GM12892 (cell line): ENCODE measurements at places on chromosomes 6 and 20.

DNA sequence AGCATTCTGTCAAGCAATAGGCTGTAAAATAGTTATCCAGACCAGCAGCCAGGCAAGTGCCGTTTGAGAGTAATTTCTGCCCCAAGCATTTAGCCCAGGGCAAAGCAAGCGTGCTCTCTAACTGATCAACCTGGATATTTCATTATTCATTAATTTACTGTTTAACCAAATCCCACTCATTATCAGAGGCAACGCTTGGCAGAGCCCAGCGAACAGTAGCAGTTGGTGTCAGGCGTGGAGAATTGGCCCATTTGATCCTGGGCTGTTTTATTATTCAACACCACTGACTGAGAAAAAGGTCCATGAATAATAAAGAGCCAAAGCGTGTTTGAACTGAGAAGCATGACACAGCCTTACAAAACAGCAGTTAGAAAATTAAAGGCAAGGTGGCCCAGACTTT, 35.3 kb downstream of the TFAP2B start:
- DNase-seq, result no peak

GRCh38 chr20:59405226-59406200, 105.1 kb downstream of the EDN3 start:
- no peak for DNase-seq

DNA sequence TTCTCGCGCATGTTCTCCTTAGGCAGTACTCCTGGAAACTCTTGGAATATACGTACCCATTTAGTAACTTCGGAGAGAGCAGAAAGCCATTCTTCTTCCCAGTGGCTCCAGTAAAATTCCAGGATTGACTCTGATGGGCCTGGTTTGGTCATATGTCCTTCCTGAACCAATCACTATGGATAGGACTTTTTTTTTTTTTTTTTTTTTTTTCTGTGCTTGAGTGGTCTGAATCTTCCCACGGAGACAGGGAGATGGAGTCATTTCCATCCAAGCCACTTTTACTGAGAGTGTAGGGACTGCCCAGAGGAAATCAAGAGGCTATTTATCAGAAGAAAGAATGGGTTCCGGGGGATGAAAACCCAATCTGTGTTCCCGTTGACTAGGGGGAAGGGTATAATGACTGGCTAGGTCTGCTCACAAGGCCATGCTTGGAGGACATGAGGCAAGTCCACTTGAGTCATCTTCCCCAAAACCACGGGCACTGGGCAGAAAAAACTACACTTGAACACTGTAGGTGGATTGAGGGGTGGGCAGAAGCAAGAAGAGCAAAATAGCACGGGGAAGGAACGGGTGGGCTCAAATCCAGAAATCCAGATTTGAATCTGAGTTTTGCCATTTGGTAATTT, 35.4 kb upstream of the MRPS18A start:
- DNase-seq, result no peak

DNA sequence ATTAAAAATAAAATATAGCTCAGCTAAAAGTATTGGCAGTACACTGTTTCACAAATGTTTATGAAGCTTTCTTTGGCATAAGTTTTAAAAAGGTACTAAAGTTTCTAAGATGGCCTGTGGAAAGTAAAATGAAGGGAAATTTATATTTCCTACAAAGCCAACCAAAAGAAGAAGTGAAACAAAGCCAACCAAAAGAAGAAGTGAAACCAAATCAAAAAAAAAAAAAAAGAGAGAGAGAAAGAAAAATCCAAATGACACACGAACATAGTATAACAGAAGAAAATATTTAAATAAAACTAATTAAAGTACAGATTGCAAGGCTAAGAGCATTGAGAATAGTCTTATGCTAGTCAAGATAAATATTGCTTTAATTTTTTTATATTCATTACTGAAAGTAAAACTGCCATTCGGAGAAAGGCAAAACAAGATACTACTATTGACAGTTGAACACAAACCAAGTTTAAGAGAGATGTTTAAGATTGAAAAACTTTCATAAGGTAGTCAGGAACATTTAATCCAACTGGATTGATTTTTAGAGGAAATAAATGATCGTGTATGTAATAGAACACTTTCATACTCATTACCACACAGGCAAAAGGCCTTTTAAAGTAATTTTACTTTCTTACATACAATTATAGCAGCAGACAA, 12.8 kb upstream of the KHDRBS2 start:
- DNase-seq, result no peak

DNA sequence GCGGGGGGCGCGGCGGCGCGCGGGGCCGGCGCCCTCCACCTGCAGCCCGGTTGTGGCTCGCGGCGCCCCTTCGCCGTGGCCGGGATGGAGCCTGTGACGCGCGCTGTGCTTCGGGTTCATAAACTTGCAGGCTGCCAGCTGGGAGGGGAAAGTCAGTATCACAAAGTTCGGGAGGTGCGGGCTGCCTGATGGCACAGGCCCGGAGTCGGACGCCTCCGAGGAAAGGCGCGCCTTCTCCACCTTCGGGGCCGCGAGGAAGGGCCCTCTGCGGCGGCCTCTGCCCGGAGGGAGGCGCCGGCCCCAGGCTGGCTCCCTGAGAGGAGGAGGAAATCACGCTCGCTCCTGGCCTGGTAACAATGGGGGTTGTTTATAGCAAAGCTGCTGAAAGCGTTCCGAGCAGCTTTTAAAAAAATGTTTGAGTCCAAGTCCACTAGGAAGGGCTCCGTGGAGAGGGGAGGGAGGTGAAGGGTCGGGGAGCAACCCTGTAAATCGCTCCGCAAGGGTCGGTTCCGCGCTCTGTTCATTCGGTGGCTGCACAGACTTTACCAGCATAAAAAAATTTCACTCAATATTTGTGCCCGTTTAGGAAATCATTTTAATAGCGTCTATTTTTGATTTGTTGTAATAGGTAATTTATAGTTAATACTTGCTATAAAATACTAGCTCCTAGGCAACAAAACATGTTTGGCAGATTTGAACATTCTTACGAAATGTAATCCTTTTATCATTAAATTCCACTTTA, 1.0 kb downstream of the AFDN start:
- DNase-seq, result peak; percentile 38

- DNase-seq, result no peak
Observed at GRCh38 chr6:164897523-164898235, 411.7 kb downstream of the C6orf118 start.

DNA sequence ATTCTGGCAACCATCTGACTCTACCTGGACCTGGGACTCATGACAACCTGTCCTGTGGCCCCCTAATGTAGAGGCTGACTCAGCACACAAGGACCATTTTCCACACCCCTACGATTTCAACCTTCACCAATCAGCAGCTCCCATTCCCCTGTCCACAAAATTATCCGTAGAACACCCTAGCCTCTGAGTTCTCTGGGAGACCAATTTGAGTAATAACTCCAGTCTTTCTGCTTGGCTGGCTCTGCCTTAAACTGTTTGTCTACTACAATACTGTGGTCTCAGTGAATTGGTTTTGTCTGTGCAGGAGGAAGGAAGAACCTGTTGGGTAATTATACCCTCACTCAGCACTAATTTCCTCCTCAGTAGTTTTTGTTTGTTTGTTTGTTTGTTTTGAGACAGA, 99.3 kb upstream of the MRPS10 start:
- DNase-seq, result no peak

DNA sequence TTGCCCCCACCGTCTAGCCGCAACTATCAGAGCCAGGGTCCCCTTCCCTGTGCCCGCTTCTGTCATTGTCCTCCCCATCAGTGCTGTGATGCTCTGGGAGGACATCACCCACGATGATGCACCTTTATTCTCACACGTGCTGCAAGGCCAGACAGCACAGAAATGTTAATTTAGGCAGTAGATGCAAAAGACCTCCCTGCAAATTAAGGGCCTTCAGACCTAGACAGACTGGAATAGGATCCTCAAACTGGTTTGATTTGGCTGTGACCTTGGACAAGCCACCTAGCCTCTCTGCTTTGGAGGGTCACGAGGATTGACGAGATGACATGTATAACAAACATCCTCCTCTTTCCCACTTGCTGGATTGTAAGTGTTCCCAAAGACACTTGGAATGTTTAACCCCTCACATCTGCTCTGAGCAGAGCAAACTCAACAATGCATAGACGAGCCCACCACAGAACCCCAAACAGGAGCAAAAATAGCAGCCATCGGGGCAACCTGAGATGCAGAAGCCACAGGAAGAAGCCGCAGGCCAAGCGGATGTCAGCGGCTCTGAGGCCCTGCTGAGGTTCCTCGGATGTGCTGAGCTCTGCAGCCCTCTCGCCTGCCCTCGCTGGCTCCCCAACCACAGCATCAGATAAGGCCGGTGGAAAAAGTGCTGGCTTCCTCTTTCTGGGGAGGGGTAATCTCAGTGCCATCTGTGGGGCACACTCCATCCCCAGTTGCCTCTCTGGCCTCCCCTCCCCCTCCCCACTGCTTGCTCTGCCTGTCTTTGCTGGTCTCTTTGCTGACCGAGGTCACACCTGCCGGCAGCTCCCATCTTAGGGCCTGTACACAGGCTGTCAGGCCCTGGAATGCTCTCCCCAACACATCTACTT, 35.3 kb downstream of the TOX2 start:
- peak; percentile 61 for DNase-seq

DNA sequence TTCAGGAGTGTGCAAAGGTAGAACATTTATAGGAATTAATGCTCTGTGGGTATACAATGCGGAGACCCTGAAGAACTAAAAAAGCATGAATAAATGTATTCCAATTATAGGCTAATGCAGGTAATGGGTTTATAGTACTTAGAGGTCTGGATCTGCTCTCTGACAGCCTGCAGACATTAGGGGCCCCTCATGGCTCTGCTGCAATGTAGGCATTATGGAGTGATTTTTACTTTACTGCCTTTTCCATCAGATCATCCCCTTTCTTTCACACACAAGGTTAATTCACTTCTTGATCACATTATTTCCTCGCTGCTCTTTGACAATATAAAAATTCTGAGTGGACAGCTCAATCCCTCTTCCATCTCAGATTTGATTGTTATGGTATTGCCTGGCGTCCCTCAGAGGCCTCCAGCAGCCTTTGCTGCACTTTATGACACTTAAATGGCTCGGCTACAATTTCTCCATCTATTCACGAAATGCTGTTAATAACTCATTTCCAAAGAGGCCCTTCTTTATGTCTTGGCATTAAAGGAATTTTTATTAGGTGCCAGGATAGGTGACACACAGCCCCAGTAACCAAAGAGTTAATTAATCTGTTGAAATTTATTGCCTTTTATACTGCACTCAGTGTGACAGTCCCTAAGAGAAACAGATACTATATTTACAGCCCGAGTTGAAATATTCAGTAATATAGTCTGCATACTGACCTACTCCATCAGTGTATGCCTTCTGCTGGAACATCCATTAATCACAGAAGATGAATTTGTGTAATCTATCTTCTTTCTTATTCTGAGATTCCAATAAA, 33.4 kb upstream of the SLC35B3 start:
- no peak for DNase-seq

DNA sequence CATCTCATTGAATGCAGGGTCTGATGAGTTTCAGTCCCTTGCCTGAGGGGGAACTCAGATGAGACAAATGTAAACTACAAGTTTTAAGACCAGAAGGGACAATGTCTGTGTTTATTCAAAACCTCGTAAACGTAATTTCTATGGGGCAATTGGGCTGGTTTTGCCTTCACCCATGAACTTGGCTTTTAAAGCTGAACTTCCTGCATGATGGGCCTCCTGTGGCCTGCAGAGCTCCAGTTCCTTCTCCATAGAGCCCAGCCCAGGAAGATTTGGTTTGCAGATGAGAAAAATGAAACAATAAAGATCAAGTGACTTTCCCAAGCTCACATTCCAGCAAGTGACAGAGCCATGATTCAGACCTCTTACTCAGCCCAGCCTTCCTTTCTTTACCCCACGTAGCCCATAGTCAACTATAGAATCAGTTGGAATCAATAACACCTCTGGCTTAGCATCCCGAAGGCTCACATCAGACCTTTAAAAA, 612.3 kb downstream of the UTRN start:
- DNase-seq, result no peak

DNA sequence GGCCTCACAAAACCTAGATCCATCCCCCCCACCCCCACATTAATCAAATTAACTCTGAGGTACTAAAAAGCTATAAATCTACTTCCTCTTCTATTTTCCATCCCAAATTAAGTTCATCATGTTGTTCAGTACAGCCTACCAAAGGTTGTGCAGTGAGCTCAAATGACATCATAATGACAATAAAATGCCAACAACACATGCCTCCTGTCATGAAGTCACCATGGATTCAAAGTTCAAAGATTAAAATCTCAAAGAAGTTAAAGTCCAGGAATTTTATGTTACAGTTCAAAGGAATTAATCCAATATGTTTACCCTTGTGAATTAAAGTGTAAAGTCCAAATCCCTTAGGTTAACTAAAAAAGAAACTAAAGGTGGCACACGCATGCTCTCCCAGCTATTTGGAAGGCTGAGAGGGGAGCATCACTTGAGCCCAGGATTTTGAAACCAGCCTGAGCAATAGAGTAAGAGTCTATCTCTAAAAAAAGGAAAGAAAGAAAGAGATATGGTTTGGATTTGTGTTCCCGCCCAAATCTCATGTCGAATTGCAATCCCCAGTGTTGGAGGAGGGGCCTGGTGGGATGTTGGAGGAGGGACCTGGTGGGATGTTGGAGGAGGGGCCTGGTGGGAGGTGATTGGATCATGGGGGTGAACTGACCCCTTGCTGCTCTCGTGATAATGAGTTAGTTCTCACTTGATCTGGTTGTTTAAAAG, 25.7 kb upstream of the SIRT5 start:
- DNase-seq, result no peak

DNA sequence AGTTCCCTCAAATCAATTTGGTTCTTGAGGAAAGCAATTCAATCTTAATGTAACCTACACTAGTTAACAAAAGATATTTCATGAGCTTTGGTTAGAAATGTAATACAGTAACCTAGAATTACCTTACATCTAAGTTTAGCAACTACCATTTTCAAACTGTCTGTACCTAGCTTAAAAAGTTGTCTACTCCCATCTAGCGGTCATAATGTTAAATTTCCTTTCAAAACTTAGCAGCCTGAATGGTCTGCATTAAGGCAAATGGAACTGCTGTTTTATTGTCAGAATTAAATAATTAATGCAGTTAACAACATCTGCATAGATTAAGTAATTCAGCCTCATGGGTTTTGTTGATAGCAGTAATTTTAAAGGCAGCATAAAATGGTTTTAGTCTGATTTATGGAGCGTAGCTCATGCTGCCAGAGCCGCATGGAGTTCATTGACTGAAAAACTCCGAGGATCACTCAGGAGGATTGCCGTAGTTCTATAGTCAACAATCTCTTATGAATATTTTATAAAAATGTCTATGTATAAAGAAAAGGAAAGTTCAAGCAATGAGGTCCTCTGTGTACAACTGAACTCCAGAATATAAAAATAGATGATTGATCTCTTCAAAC, 485.4 kb upstream of the MANEA start:
- DNase-seq, result no peak

GRCh38 chr6:8000188-8000596, 64.0 kb downstream of the BLOC1S5 start:
- DNase-seq, result no peak

GRCh38 chr6:170542031-170542719, 10.9 kb downstream of the PSMB1 start:
- DNase-seq, result no peak

DNA sequence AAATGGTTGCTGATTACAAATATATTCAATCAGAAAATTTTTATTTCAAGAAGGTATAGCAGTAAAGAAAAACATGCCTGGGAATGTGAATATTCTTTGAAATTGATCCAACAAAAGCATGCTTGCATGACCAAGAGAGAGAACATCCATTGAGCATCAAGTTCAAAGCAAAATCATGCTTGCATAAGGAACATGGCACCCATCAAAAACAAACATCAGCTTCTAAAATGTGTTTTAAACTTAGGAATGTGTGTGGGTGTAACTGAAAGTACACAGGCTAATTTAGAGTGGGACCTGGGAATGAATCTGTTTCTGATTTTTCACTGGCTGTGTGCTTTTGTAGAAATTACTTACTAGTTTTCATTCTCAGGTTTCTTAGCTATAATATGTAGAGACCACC, 5.6 kb downstream of the SLC17A5 start:
- no peak for DNase-seq
